AG09309 (cell line): ENCODE measurements at places on chromosomes 3 and 15.

GRCh38 chr3:195802795-195803194, 8.9 kb downstream of the MUC4 start:
- no peak for DNase-seq

DNA sequence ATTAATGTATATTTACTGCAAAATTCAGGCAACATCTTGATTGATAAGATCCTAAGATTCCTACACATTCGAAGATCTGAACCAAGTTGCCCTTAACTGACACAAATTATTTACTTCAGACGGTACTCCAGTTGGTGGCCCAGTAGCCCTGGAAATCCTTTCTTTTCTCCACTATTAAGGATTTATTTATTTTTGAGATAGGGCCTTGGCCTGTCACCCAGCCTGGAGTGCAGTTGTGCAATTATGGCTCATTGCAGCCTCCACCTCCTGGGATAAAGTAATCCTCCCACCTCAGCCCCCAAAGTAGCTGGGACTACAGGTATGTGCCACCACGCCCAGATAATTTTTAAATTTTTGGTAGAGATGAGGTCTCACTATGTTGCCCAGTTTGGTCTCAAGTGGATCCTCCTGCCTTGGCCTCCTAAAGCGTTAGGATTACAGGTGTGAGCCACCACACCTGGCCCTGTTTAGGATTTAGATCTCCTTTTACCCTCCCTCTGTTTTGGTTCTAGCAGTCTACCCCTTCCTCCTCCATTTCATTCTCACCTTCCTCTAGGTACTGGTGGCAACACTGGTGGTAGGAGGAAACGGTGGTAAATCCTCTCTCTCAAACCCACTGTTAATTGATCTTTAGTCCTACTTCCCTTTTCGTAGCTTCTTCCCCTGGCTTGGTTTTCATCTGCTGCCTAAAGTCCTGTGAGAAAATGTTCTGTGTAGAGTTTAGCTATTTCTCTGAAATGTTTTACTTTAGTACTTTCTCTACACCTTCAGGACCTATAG, 12.7 kb upstream of the ZNF609 start:
- no peak for DNase-seq

GRCh38 chr3:88657459-88657858, 450.0 kb upstream of the EPHA3 start:
- DNase-seq = no peak

DNA sequence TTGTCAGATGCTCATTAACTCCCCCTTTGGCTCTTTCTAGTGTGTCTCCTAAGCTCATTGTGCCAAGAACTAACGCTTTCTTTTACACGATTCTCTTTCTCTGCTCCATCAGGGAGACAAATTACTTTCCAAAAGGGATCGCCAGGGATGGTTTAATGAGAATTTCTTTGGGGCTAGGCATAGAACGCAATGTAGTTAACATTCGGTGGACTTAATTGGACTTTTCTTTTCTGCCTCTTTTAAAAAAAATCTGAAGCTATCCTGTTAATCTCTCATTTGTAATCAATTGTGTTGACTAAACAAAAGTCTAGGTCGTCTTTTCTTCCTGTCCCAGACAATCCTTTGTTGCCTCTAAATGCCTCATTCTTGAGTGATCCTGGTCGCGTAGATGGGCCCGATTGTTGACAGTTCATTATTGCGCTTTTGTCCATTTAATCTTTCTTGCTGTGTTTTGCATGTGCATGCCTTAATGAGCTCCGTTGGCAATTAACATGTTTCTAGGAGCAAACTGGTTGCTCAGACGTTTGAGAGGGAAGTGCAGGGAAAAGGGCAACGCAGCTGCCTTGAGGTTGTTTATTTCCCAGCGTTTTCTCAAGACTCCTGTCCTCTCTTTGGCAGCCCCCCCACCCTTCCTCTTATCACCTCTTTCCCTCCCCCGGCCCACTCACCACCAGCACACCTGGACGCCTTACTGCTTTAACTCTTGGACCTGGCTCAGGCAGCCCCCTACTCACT, 7.8 kb downstream of the FEZF2 start:
- DNase-seq = no peak

DNA sequence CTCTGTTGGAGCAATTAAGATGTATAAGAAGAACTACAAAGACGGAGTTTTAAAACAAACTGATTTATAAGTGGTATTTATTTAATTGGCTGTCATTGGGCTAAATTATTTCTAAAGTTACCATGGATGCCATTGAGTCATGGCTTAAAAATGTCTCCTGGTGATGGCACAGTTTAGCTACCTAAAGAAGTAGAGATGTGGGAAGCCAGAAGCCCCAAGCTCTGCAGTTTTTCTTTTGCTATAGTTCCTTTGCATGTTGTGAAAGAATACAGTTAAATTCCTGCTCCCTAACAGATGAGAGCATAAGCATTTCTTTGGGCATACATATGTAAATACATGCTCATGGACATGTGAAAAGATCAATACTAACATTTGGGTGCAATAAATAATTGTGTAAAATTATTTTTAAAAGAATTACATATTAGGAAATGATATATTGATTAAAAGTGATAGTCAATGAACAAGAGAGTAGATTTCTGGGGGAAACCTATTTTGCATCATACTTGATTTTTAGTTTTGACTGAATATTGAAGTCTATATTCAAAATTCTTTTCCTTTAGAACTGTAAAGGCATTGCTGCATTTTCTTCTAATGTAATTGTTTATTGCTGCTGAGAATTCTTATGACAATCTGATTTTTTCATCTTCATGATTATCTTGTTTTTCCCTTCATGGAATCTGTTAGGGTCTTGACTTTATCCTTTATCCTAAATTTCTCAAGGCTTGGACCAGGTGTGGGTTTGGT, 2.1 kb downstream of the OPA1 start:
- DNase-seq = no peak
